CD4-positive, alpha-beta T cell treated with Interferon alpha-2 for 1 hour (primary cell): ENCODE measurements at places on chromosomes 5 and 9.

- DNase-seq, result peak; percentile 63
Observed at GRCh38 chr5:176658007-176658599, 10.8 kb downstream of the TSPAN17 start.

GRCh38 chr5:97906135-97906534 is 723.1 kb upstream of the RIOK2 start:
- DNase-seq, result no peak

DNA sequence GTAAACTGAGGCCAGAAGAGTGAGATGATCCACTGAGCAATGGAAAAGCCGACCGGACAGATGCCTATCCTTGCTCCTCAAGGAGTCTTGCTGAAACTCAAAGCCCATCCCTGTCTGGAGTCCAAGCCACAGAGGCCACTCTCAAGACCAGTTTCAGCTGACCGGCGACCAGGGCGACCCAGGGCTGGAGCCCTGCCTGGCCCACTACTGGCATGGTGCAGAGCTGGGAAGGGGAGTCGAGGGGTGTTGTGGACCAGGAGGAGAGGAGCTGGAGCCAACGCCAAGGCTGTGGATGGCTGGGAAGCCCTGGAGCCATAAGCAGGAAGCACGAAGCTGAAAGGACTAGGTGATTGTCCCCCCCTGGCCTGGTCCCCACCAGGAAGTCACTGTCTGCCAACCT is 22.1 kb downstream of the FAM163B start:
- no peak for DNase-seq

DNA sequence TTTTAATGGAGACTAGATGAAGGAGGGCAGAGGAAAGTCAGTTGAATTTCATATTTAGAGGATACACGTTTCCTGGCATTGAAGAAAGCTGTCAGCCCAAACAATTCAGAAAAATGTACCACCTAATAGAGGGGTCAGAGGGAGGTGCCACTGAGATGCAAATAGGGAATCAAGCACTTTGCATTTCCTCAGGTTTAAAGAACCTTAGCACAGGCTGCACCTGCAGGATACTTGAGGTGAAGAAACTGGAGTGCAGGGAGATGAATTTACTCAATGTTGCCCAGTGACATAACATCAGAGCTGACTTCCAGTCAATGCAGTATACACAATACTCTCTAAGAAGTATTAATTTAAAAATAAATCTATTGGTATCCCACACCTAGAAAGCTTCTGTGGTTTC is 67.0 kb upstream of the MAST4 start:
- DNase-seq, result no peak

GRCh38 chr5:88799938-88800535 is 82.9 kb downstream of the MEF2C start:
- DNase-seq, result no peak

DNA sequence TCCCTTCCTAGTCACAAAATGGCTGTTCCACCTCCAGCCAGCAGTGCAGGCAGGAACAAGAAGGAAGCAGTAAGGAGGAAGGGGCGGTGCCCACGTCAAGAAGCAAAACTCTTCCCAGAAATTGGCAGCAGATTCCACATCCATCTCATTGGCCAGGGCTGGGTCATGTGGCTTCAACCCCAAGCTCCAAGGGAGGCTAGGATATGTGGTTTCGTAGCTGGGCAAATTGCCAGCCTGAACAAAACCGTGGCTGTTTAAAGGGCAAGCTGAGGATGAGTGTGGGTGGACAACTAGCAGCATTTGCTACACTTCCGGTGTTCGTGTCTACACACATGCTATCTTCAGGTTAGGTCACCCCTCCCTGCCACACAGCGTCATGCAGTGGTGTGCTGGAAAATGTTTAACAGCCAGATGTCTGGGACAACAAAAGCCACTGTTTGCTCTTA is 92.1 kb upstream of the MAP1B start:
- DNase-seq, result no peak

DNA sequence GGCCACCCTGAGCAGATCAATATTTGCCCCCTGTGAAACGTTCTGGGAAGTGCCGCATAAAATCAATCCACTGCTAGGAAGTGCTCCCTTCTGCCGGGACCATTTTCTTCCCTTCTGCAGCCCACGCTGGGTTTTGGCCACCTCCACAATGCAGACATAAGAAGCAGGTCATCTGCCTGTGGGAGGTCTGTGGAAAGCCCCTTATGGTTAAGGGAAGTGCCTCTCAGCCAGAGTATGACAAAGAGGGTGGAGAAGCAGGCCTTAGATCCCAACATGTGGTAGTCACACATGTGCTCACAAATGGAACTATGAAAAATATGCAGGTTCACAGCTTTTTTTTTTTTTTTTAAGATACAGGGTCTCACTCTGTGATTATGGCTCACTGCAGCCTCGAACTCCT is 82.8 kb downstream of the SLC1A3 start:
- DNase-seq, result peak; percentile 14

- no peak for DNase-seq
Observed at GRCh38 chr9:100426189-100426529, 784 bp upstream of the MSANTD3 start.

DNA sequence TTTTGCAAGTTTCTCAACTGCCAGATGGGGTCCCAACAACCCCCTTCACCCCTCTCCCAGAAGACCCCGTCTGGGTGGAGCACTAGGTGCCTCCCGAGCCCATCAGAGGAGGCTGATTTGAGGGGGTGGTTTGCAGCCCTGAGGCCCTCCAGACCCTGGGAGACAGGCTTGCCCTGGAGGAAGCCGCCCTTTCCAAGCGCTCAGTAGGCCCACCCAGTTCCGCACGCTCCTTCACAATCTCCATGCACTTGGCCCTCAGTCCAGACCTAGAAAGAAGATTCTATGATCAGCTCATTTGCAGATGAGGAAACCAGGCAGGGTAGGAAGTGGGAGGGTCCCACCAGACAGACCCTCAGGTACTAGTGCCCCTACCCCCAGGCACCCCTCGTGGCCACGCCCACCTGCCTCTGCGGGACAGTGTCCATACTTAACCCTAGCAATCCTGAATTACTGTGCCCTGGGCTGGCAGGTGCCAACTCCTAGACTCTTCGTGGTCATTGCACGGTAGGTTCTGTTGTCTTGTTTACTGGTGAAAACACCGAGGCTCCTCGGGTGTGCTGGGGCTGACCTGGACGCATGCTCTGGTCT is 22.3 kb downstream of the OR2V1 start:
- no peak for DNase-seq

- DNase-seq, result no peak
Observed at GRCh38 chr9:123528501-123528900, 172.5 kb downstream of the CRB2 start.

GRCh38 chr5:67202828-67203227 is 6.2 kb upstream of the CD180 start:
- no peak for DNase-seq

DNA sequence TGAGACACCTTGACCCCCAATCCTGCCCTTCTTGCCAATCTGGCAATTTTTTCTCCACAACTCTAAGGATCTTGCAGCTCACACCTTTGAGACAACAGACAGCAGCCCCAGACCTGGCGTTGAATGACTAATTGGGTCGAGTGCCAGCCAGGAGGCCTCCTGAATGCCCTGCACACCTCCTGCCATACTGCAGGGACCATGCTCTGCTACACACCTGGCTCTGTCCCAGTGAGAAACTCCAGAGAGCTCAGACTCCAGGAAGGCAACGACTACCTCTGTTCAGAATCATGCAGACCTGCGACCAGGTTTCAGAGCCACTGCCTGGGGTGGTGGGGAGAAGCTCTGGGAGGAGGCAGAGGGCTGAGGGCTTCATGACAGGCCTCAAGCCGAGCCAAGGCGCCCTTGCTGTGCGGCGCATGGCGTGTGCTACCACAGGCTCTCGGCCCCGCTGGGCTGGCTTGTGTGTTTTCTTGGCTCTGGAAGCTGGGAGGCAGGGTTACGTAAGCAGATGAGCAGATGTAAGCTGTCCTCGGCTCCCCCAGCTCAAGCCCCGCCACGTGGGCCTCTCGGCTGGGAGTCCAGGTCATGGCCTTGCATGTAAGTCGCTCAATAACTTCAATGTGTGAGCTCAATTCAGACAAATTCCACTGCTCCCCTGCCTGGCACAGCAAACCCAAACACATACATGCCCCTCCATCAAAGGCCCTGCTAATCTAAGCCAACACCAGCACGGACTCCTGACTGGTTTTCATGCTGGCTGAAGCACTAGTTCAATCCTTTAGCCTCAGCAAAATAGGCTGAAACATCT is 27.5 kb downstream of the B4GALT1 start:
- no peak for DNase-seq

- DNase-seq, result no peak
Observed at GRCh38 chr9:5953743-5954707, 61.4 kb downstream of the RANBP6 start.

GRCh38 chr5:133938929-133939328 is 29.5 kb downstream of the C5orf15 start:
- no peak for DNase-seq

GRCh38 chr9:7811677-7812076 is 12.1 kb upstream of the DMAC1 start:
- DNase-seq, result no peak

GRCh38 chr5:611731-612486 is at the start of gene CEP72:
Gene CEP72 (plus strand): TSS chr5:612340. CDS start chr5:612362, 22 bp downstream.
- peak; percentile 94 for DNase-seq

DNA sequence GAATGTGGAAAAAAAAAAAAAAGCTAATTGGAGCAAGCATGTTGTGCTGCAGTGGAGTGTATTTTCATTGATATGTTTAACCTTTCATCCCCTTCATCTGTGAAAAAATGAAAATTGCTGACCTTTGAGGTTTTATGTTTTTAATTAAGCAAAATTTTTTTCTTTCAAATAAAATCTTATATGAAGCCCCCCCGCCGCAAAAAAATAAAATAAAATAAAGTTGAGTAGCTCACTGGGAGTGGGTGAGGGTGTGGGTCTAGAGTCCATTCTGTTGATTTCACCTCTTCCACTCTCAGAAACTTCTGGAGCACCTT is 43.3 kb downstream of the TEK start:
- DNase-seq, result no peak

GRCh38 chr5:28516722-28517121 is 1478.3 kb upstream of the CDH9 start:
- no peak for DNase-seq

- no peak for DNase-seq
Observed at GRCh38 chr5:66860199-66860975, 264.2 kb downstream of the MAST4 start.

DNA sequence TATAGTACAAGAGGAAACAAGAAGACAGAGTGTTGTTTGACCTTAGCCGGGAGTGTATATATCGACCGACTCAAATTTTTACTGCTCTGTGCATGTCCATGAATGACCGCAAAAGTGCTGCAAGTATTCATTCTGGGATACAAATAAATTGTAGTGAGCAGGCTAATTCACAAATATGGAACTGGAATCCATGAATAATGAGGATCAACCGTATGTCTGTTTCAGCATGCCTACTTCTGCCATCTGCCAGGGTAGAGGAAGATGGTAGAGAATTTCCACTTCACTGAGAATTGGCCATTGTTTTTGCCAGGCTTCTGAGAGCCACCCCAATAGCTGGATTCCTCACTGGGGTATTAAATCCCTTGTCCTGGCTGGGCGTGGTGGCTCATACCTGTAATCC is 8.5 kb upstream of the RALGPS1 start:
- DNase-seq, result no peak

- DNase-seq, result no peak
Observed at GRCh38 chr9:127912882-127913281, 4.0 kb downstream of the ST6GALNAC4 start.

- DNase-seq, result no peak
Observed at GRCh38 chr9:71353720-71354119, 232.3 kb upstream of the TRPM3 start.
